ENCODE measurements at places on chromosomes 3 and 15.

- no peak for DNase-seq
Measured at GRCh38 chr15:46856839-46857502, 860.3 kb upstream of the SEMA6D start.

DNA sequence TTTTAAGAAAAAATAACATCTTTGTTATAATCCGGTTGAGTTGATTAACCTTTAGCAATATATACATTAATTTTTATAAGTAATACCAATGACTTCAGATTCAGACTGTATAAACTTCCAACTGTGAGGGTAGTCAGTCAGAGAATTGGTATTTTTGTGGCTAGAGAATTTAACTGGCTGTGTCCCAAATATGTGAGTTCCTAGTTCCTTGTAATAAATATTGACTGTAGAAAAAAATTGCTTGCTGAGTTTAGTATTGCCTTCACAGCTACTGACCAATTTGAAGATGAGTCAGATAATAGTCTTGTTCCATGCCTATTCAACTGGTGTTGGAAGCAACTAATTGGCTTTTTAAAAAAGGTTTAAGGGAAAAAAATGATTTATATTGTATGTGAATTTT is 210.8 kb downstream of the GAP43 start:
- DNase-seq = no peak

DNA sequence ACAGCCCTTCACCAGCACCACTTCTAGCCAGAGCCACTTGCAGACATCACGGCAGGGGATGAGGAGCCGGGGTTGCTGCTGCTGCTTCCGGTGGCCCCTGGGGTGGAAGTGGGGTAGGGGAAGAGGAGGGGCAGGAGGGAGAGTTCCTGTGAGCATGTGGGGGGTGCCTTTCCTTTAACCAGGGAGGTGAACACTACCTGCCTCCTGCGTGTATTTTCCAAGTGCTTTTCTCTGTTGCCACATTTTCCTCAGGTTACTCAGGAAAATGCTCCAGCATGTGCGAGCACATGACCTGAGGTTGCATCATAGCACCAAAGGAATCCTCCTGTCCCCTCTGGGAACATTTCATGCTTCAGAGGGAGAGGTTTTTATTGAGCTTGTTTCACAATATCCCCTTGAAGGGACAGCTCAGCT is 12.2 kb upstream of the SACM1L start:
- no peak for DNase-seq

GRCh38 chr15:31357148-31357547 is 30.5 kb downstream of the KLF13 start:
- DNase-seq = no peak

GRCh38 chr15:48802867-48803266 is 8.0 kb downstream of the CEP152 start:
- no peak for DNase-seq

DNA sequence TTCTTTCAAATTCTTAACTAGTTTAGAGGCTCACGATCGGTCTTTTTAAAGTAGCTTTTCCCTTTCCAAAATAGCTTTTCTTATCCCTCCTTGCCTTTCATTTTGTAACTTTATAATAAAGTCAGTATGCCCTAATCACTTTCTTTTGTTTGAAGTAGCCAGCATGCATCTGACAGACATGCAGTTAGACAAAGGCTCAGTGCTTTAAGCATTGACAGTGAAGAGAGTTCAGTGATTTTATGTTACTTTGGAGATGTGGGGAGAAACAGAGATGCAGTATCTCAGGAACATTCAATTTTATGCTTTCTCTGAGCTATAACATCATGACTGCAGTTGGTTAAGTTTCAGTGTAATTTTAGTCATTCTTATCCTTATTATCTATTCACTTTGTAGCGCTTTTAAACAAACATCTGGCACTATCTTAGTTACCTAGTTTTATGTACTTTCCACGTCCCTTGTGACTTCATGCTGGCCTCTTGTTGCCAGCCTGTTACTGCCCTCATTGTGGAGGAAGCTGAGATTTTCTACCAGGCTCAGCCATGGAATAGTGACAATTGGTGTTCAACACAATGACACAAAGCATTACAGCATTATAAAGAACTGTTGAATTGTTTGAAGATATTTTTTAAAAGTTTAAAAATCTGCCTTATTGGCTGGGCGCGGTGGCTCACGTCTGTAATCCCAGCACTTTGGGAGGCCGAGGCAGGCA is 90.3 kb downstream of the AKAP13 start:
- DNase-seq = no peak

- DNase-seq = no peak
Measured at GRCh38 chr3:151382671-151383070, 1.9 kb downstream of the P2RY12 start.

DNA sequence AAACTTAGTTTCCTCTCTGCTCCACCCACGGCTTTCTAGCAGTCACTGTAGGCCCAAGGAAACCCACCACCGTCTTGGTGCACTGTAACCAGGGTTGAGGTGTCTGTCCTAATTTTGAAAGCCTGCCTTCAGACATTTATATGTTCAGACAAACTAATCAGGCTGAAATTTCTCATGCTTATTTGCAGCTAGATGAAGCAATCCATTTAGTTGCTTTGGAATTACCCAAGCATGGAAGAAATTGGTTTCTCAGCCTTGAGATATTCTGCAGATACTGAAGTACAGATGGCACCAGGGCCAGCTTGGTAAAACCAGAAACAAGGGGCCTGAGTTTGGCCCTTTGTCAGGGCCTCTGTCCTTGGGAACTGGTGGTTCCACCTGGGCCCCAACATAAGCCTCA is 105.4 kb downstream of the CACNA1D start:
- no peak for DNase-seq

DNA sequence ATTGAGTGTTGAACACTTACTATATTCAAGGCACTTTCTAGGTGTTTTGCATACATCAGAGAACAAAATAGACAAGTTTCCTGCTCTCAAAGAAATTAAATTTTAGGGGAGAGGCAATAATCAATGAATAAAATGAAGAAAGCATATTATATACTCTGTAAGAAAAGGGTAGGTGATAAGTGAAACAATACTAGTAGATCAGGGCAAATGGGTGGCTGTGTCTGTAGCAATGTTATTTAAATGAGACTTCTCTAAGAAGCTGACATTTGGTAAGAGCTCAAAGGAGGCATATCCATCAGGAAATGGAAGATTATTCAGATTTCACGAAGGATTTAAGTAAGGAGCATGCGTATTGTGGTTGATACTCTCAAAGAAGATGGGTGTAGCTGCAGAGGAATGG is 1291.6 kb downstream of the NSUN3 start:
- DNase-seq = no peak

- no peak for DNase-seq
Measured at GRCh38 chr3:14991151-14991742, 43.9 kb downstream of the NR2C2 start.

DNA sequence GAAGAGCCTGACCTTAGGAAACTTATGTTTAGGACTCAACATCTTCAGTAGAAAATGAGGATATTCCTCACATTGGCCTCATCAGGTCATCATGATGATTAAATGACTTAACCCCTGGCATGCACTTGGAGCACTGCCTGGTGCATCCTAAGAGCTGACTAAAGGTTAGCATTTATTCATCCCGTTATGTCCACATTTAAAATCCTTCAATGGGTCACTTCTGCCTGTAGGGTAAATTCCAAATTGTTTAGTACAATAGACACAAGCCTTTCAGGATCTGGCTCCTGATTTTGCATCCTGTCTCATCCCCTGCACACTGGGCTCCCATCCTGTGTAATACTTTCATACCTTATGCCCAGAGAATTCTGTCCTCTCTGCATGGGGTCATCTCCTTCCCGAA is 195.2 kb upstream of the MCTP2 start:
- no peak for DNase-seq

DNA sequence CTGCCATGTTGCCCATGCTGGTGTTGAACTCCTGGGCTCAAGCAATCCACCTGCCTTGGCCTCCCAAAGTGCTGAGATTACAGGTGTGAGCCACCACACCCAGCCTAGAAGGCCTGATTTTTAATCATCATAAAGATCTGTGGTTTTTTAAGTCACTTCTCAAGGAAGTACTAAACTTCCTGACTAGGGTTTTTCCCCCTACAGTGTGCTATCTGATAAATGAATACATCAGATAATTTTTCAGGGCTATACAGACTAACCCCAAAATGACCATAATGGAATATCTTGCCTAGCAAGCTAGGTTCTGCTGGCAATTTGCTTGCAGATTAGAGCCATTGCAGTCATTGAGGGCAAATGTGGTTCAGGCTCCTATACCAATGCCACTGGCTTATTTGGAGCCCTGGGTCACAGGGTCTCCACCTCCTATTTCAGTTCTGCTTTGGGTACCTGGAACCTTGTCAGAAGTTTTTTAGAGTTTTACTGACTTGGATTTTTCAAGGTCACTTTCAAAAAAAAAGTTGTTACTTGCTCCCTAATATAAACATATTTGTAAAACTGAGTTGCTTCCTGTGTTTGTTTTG is 80.8 kb downstream of the SLC49A4 start:
- DNase-seq = no peak

GRCh38 chr3:80141557-80141956 is 373.8 kb upstream of the ROBO1 start:
- DNase-seq = no peak

GRCh38 chr15:85404176-85404917 is 23.9 kb downstream of the AKAP13 start:
- no peak for DNase-seq

- no peak for DNase-seq
Measured at GRCh38 chr15:70210528-70210927, 112.8 kb upstream of the TLE3 start.

- DNase-seq = no peak
Measured at GRCh38 chr3:54714035-54714434, 213.8 kb downstream of the LRTM1 start.

DNA sequence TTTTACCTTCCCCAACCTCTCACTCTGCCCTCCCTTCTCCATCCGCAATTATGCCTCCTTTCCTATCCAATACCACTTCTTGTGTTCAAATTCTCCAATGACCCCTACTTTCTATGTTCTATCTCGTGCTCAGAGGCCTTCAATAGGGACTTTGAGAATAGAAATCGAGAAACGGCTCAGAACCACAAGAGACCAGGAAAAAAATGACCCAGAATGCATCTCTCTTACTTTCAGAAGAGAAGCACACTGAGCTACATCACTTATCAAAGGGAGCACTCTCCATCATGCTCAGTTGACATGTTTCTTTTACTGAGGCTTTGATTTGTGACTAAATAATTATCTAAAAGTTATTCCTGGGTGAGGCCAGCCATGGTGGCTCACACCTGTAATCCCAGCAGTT is 162.4 kb upstream of the PRICKLE2 start:
- no peak for DNase-seq

DNA sequence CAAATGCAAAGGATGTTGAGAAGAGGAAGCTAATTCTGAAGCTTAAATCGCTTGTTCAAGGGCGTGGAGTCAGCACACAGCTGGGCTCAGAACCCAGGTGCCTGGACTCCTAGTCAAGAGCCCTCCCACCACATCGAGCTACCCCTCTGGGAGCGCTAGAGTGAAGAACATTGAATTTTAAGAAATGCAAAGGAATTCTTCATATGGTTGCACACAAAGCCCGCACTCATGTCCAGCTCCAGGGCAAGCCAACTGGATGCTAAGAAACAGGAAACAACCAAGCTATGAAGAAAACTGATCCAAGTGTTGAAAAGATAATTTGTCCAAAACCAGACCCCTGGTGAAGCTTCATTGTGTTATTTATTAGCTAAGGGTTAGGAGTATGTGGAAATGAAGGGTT is 122.3 kb downstream of the ALDH1A2 start:
- peak; percentile 48 for DNase-seq

DNA sequence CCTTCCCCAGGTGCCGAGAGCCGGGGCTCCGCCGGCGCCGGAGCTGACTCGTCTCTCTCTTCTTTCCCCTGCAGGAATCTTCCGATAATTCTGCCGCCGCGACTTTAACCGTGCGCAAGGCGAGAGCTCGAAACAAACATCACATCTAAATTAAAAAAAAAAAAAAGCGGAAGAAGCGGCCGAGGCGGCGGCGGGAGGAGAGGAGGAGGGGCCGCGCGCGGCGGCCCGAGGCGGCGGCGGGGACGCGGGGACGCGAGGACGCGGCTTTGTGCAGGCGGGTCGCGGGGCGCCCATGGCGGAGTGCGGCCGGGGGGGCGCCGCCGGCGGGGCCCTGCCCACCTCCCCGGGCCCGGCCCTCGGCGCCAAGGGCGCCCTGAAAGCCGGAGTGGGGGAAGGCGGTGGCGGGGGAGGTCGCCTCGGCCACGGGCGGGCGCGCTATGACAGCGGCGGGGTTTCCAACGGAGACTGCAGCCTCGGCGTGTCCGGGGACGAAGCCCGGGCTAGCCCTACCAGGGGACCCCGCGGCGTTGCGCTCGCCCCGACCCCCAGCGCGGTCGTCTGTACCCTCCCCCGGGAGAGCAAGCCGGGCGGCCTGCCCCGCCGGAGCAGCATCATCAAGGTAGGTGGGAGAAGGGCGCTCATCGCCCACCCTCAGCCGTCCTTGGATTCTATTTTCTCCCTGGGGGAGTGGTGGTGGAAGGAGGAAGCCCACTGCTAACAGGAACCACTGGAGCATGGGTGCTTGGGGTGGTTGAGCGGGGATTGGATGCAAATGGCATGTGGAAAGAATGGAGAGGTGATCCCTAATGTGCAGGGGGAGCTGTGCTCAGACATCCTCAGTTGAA is at the start of gene PLCL2:
PLCL2 (plus strand) TSS at position 208 of the 845 bp plus-strand sequence; CDS start at position 293, 85 bp downstream.
- peak; percentile 67 for DNase-seq

Data from femur (tissue), 1 donor.